ENCODE measurements at places on chromosomes 1 and 21. TPM values are rescaled to one million over a fixed set of nuclear protein-coding genes. Genes with fewer than 3 reads are reported as not detected.

DNA sequence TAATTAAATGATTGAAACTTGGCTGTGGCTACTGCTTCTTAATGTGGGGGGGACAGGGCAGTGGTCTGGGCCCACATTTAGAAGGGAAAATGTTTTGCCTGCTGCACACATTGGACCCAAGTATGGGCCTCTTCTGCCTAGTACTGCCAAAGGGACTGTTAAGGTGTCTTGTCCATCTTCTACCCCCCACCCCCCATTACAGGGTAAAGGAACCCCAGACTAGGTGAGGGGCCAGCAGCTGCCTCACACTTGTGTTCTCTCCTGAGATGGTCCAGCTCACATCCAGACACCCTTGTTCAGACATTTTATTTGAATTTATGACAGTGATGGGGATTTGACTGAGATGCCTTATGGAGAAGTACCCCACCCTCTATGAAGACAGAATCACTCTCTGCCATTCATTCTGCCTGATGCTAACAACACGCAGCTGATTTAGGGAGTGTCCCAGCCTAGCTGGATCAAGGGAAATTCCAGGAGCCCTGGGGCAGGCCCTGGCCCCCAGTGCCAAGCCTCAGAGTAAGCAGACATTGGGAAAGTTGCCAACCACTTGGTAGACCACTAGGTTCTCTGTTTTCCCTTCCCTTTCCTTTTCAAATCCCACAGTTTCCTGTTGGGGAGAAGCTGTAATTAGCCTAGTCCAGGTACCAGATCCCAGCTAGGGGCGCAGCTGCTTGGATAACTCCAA lies 42.1 kb downstream of the YARS1 start:
- no peaks in the 10 kb centered on the region for H3K27me3 ChIP-seq
- no peak overlapping the region for H3K27ac ChIP-seq
- no peak overlapping the region for H3K4me3 ChIP-seq
- peaks cover 44% of the 10 kb centered on the region for H3K36me3 ChIP-seq
- peaks cover 14% of the 10 kb centered on the region for H3K4me1 ChIP-seq
- peak; percentile 51 for DNase-seq

GRCh38 chr1:33111965-33112364 lies 31.0 kb downstream of the AZIN2 start:
- DNase-seq, result no peak
- H3K36me3 ChIP-seq, result no peaks in the 10 kb centered on the region
- H3K4me3 ChIP-seq, result no peak overlapping the region
- H3K4me1 ChIP-seq, result no peaks in the 10 kb centered on the region
- H3K27ac ChIP-seq, result no peak overlapping the region

DNA sequence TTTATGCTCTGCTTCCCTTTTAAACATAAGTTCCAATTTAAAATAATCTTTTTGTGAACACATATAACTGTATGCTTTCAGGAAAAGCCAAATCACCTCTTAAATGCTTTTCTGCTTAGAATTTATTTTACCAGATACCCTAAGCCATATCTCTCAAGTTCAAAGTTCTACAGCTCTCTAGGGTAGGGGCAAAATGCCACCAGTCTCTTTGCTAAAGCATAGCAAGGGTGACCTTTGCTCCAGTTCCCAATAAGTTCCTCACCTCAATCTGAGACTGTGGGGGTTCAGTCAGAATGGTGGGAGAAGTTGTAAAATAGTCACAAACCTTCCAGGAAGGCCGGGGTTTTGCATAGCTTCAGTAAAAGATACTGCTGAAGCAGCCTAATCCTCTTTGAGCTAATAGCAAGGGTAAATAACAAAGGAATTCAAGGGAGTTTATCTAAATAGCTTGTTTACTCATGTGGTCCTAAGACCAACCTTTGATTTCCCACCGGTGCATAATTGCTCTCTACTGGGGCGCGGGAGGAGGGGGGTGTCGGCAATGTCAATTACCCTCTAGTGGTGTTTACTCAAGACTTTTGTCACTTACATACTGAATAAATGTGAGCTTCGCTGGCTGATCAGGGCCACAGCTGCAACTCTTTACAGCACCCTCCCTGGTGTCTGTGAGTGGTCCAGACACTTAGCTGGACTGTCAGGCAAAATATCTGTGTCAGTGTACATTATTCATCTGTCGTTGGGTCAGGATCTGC lies 1376.2 kb downstream of the NCAM2 start:
- no peak overlapping the region for H3K27ac ChIP-seq
- H3K27me3 ChIP-seq, result no peaks in the 10 kb centered on the region
- H3K4me3 ChIP-seq, result no peak overlapping the region
- H3K4me1 ChIP-seq, result no peaks in the 10 kb centered on the region
- H3K36me3 ChIP-seq, result no peaks in the 10 kb centered on the region
- DNase-seq, result no peak

- no peak overlapping the region for H3K27ac ChIP-seq
- no peak overlapping the region for H3K4me3 ChIP-seq
- no peaks in the 10 kb centered on the region for H3K36me3 ChIP-seq
Observed at GRCh38 chr1:232110281-232111090, 483.9 kb downstream of the DISC1 start.

DNA sequence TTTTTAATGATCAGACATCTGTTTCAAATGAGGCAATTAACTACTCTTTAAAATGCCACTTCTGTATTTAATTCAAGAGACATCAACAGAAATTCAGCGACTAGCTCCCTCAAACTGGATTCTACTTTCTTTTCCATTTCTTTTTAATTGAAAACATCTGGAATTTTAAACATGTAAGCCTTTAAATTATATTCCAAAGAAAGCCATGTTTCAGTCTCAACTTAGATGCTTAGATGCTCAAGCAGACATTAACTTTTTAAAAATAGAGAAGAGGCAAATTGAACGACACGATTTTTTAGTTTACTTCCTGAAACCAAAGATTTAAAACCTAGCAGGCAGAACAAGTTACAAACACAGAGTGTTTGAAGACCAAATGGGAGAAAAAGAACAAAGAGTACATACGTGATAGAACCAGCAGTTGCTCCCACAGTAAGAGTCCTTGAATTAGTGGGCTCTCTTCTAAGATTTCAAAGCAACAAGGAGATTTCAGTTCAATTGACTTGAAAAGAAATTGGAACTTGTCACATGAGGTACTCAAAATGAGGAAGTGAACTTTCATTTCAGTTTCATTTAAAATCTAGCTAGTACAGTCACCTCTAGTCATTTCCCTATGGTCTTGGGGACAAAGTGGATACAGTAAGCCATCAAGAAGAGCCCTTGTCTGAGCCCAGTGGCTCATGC lies at the start of gene CTSS:
Gene CTSS (minus strand): TSS at position 483 of the 681 bp plus-strand sequence. CDS start 1,015 bp downstream, outside the sequence.
- no peak within 1 kb of the TSS for H3K27ac ChIP-seq
- no peaks in the 10 kb centered on the region for H3K36me3 ChIP-seq
- DNase-seq, result no peak
- H3K4me3 ChIP-seq, result no peak within 1 kb of the TSS
- H3K27me3 ChIP-seq, result no peaks in the 10 kb centered on the region

DNA sequence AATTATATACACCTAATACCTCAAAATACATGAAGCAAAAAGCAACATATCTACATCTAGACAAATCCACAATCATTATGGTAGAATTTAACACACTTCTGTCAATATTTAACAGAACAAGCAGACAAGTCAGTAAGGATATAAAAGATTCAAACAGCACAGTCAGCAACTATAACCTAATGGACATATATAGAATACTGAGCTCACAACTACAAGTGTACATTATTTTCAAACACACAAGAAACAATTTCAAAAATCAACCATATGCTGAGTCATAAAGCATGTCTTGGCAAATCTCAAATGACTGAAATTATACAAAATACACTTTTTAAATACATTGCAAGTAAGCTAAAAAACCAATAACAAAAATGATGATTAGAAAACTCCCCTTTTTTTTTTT lies 178.0 kb downstream of the TOMM20 start:
- H3K36me3 ChIP-seq, result no peaks in the 10 kb centered on the region
- H3K27me3 ChIP-seq, result no peaks in the 10 kb centered on the region
- no peak overlapping the region for H3K27ac ChIP-seq

DNA sequence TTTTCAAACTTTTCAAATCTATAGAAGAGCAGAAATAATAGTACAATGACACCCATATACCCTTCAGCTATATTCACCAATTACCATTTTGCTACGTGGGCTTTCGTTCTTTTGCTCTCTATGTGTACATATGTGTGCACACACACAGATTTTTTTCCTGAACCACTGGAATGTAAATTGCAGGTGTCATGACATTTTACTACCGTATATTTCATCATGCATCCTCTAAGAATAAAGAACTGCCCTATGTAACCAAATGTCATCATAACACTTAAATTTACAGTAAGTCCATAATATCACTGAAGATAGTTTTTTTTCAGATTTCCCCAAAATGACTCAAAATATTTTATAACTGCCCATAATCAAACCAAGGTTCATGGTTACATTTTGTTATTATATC lies 88.4 kb upstream of the GFI1 start:
- H3K27me3 ChIP-seq, result no peaks in the 10 kb centered on the region
- no peak overlapping the region for H3K27ac ChIP-seq
- no peak overlapping the region for H3K4me3 ChIP-seq
- no peaks in the 10 kb centered on the region for H3K36me3 ChIP-seq
- no peak for DNase-seq

- H3K4me3 ChIP-seq, result peak overlapping the region; percentile 94
- H3K27me3 ChIP-seq, result no peaks in the 10 kb centered on the region
- peaks cover 25% of the 10 kb centered on the region for H3K4me1 ChIP-seq
- H3K27ac ChIP-seq, result peak overlapping the region; percentile 92
- DNase-seq, result peak; percentile 99
Observed at GRCh38 chr21:39349211-39350093, 564 bp upstream of the HMGN1 start.

DNA sequence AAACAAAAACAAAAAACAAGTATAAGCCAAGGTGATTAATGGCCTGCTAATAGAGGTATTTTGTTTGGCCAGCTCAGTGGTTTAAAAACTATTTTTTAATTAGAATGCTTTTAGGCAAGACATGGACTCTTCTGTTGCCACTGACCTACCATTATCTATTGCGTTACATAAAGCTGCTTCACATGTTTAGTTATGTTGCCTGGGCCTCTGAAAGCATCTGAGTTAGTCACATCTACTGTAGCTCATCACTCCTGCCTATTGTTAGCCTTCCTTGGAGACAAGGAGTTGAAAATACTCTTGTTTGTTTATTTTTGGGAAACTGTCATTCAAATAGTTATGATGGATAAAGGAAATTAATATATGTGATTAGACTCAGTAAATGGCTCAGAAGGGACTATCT lies 14.3 kb downstream of the DNAJB4 start:
- DNase-seq, result no peak
- H3K36me3 ChIP-seq, result peaks cover 12% of the 10 kb centered on the region
- H3K27ac ChIP-seq, result no peak overlapping the region
- H3K4me3 ChIP-seq, result no peak overlapping the region
- no peaks in the 10 kb centered on the region for H3K4me1 ChIP-seq
- no peaks in the 10 kb centered on the region for H3K27me3 ChIP-seq

- H3K36me3 ChIP-seq, result no peaks in the 10 kb centered on the region
- H3K27ac ChIP-seq, result no peak overlapping the region
- H3K27me3 ChIP-seq, result peaks cover 6% of the 10 kb centered on the region
- no peaks in the 10 kb centered on the region for H3K4me1 ChIP-seq
- DNase-seq, result no peak
- no peak overlapping the region for H3K4me3 ChIP-seq
Observed at GRCh38 chr1:155178441-155179111, 4.9 kb downstream of the TRIM46 start.

DNA sequence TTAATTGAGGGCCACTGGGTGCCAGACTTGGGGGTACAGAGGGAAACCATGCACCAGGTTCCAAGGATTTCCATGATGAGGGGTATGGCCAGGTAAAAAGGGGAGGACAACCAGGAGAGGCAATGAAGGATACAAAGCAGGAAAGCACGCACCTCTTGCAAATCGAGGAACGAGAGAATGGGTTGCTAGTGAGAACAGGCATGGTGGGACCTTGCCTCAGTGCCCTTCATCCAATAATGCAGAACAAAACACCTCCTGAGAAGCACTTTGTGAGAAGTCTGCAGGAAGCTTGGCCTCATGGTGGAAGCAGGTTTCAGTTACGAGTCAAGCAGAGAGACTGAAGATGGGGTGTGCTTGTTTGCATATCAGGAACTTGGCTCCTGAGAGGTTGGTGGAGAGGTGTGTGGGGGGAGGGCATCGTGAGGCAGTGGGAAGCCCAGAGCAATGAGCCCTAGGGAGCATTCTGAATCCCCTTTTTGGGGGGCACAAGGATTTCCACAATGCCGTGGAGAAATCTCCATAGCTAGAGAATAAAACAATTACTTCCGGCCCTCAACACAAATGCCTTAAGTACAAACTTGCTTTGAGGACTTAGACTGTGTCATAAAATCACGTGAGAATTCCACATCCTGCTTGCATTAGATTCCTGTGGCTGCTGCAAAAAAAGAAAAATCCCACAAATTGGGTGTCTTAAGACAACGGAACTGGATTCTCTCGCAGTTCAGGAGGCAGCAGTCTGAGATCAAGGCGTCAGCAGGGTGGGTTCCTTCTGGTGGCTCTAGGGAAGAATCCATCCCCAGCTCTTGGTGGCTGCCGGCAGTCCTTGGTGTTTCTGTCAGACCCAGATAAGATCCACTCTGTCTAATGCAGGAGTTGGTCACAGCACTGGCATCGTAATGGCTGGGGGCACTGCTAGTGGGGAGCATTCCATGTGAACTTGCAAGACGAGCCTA lies 54.9 kb upstream of the BACE2 start:
- no peaks in the 10 kb centered on the region for H3K36me3 ChIP-seq
- no peaks in the 10 kb centered on the region for H3K27me3 ChIP-seq
- no peak overlapping the region for H3K4me3 ChIP-seq

- H3K36me3 ChIP-seq, result no peaks in the 10 kb centered on the region
- peaks cover 4% of the 10 kb centered on the region for H3K4me1 ChIP-seq
- no peak for DNase-seq
- H3K4me3 ChIP-seq, result no peak overlapping the region
- H3K27me3 ChIP-seq, result no peaks in the 10 kb centered on the region
Observed at GRCh38 chr1:224497714-224498573, 63.3 kb upstream of the WDR26 start.

The SIM2 gene
- not detected for total RNA-seq

The KNCN gene
- total RNA-seq, result not detected

The PIGP gene
- total RNA-seq, result 13.8 TPM
